ENCODE measurements at places on chromosomes 12 and 14.

- no peak for DNase-seq
Measured at GRCh38 chr12:45973526-45973925, 16.8 kb downstream of the SCAF11 start.

GRCh38 chr14:100317912-100318808, 5.0 kb upstream of the SLC25A47 start:
- DNase-seq: peak; percentile 66

DNA sequence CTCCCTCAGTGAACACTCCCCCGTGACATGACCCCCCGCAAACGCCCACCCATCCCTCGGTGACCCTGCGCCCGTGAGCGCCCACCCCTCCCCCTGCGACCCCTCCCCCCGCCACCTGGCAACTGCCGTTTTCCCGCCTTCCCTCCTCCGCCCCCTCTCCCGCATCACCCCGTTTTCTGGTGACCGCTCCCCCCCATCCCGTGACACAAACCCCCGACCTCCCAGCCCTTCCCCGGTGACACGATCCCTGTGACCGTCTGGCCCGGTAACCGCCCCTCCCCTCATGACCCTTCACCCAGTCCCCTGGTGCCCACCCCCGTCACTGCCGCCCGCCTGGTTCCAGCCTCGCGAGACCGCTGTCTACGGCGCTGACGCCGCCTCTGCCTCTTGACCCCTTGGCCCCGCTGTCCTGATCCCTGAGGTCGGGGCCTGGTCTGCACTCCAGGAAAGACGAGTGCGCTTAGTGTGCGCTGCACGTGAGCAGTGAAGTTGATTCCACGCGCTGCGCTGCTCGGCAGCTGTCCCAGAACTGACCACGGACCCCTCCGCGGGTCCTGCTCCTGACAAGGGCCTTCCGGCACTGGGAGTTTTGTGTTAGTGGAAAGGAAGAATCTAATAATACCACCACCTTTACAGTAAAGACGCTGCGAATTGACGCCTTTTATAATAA, 59.4 kb downstream of the DDX51 start:
- DNase-seq: no peak

GRCh38 chr14:36394593-36394992, 74.2 kb upstream of the MBIP start:
- no peak for DNase-seq

DNA sequence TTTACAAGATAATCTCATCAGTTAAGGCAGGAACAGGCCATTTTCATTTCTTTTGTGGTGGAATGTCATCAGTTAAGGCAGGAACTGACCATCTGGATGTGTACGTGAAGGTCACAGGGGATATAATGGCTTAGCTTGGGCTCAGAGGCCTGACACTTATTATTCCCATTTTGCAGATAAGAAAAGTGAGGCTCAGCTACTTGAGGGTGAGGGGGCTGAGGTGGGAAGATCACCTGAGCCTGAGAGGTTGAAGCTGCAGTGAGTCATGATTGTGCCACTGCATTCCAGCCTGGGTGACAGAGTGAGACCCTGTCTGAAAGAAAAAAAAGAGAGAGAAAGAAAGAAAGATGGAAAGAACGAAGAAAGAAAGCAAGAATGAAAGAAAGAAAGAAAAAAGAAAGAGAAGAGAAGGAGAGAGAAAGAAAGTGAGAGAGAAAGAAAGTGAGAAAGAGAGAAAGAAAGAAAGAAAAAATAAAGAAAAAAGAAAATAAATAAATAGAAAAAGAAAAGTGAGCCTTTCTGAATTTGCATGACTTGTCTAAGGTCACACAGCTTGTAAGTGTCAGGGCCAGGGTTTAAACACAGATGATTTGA, 142.0 kb downstream of the TMEM30B start:
- no peak for DNase-seq
